Stimulated activated CD4-positive, alpha-beta T cell treated with anti-CD3 and anti-CD28 coated beads, TNF-alpha, amount 100 ng/mL, for 48 hours (primary cell): ENCODE measurements at places on chromosomes 2 and 18.

- DNase-seq = no peak
These were observed 187.0 kb upstream of the FN1 start for GRCh38 chr2:215622837-215623236.

DNA sequence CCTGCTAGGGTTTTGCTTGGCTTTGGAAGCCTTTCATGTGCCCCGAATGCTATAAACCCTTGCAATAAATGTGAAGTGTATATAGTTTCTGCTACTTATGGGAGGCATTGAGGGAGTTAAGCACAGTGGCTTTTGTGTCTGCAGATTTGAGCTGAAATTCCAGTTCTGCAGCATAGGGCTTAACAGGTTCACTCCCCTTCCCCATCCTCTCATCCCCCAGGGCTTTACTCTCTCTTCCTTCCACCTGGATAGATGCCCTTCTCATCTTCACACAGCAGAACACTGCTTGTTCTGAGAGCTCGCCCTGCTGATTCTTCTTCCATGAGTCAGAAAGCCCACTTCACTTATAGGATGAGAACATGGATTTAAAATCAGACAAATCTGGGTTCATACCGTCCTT, 37.2 kb downstream of the SOX11 start:
- no peak for DNase-seq

- no peak for DNase-seq
These were observed at the start of gene ZNF516 for GRCh38 chr18:76495006-76495370. Gene ZNF516, minus strand, starts transcription at chr18:76495242. Its CDS starts 52,188 bp downstream, at chr18:76443054.

- no peak for DNase-seq
These were observed 69.2 kb upstream of the EPHA4 start for GRCh38 chr2:221641181-221641871.

DNA sequence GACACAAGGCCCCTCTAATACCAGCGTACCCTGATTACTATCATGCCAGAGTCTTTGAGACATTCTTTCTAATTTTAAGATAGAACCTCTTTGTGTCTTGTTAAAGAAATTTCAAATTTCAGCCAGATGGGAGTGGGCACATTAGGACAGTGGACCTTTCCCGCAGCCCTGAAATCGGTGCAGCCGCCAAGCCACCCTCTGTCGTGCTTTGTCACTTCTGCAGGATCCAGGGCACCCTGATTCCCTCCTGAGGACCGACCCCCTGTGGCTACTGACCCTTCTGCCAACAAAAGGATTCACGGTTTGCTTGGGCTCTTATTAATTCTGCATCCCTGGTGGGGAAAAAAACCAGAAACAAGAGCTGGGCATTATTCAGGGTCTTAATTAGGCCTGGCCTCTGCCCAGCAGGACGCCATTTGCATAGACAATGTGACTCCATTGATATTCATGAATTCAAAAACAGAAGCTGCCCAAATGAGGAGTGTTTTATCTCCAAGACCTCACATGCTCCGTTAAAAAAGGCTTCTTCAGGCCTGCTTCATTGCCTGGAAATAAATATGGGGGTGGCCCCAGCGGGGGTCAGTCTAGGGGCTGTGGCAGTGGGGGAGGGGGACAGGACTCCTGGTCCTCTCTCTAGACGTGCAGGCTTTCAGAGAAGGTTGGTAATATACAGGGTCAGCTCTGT, 116.9 kb downstream of the ALPK2 start:
- DNase-seq = no peak
